Activated CD4-positive, alpha-beta memory T cell treated with anti-CD3 and anti-CD28 coated beads for 36 hours (primary cell): ENCODE measurements at places on chromosomes 4 and X.

DNA sequence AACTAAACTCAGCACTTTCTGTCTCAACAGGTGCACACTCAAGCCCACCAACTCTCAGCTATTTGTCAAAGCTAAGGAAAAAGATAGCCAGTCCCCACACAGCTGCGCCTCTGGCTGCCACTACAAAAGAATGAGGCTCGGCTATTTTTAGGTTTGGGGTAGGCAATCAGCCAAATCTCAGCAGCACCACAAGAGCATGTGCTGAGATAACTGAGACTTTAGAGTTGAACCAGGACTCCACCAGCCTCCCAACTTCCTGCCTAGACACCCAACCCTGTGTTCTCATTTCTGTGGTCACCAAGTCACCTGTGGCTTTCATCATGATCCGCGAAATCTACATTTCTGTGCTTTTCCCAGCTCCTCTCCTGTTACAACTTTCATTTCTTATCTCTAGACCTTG lies 28.0 kb downstream of the DMD start:
- DNase-seq = no peak

DNA sequence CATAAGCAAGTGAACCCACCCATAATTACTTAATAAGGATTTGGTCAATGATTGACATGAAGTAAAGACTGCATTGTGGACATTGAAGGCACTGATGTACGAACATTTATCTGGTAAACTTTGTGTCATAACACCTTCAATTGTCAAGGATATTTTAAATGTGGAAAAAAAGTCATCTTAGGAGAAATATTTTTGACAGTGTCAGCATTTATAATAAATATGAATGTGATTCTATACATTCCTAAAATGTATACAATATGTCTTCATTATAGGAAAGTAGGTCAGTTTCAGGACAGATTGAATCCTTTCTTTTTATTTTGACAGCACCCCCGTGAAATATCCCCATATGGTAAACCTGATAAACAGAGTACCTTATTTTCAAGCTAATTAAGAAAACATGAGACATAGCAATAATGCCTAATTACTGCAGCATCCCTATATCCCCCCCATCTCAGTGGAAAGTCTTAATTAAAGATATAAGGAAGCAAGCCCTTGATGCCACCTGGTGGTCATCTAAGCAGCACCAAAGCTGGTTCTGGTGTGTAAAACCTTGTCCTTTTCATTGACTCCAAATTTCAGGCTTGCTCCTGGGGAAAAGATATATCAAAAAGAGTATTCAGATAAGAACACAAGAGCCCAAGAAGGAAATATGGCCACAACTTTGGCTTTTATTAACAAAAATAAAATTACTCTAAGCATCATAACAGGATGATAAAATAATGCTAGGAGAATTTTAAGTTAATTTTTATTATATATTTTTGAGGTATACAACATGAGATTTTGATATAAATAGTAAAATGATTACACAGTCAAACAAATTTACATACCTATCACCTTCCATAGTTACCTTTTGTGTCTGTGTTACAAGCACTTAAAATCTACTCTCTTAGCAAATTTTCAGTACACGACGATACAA lies 379.7 kb downstream of the TLL1 start:
- no peak for DNase-seq

- no peak for DNase-seq
Measured at GRCh38 chr4:94338681-94339351, 3.8 kb downstream of the HPGDS start.

- DNase-seq = no peak
Measured at GRCh38 chr4:77073106-77073809, 2.5 kb downstream of the CCNI start.

DNA sequence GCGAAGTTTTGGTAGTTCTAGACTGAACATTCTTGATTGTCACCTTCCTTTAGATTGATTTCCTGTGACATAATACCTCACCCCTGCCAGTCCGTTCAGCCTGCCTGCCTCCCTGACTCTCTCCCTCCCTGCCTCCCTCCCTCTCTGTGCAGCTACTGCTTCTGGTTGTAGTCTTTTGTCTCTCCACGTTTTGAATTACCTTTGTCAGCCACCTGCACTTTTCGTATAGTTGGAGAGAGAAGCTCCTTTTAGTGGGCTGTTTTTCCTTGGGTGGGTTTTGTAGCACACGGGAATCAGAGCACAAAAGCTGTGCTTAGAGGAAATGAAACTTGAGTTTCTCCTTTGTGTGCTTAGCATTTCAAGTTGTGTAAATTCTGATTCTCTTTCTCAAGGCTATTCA lies 32.6 kb upstream of the MSMO1 start:
- peak; percentile 20 for DNase-seq

GRCh38 chr4:39514888-39515401 lies 12.3 kb downstream of the UGDH start:
- DNase-seq = no peak

- peak; percentile 19 for DNase-seq
Measured at GRCh38 chr4:6582889-6583490, 8.0 kb downstream of the MAN2B2 start.

DNA sequence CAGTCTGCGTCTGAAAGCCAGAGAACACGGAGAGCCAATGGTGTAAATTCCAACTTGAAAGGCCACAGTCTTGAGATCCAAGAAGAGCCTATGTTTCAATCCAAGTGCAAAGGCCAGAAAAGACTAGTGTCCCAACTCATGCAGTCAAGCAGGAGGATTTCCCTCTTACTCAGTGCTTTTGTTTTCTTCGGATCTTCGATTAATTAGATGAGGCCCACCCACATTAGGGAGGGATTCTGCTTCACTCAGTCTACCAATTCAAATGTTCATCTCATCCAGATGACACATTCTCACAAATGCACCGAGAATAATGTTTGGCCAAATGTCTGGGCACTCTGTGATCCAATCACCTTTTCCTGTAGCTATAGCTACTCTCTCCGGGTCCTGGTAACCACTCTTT lies 91.5 kb upstream of the S100G start:
- DNase-seq = no peak

DNA sequence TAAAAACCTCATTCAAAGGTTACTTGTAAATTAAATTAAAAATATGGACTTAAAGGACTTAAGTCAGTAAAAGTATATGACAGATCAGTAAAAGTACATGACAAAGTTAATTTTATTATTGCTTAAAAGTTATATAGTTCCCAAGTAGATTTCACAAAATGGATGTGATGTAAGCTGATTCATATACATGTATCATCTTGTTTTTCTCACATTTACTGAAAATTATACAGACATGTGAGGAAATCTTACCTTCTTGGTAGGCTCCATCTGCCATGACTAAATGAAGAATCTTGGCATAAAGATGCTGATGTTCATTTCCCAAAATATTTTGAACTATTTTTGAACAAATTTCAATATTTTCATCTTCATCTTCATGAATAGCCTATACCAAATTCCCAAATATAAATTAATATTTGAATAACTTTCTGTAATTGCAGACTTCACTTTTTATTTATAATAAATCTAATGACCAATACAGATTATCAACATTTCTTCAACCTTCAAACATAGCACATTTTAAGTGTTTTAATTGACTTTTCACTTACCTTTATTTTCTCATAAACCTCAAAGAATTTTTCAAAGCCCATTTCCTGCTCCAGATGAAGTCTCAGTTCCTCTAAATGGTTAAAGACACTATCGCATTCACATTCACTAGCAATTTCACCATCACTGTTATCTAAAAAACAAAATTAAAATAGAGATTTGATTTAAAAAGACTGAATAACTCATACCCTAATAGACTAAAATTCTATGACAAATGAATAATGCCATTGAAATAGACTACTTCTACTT lies 129.4 kb upstream of the SH3RF1 start:
- DNase-seq = no peak

DNA sequence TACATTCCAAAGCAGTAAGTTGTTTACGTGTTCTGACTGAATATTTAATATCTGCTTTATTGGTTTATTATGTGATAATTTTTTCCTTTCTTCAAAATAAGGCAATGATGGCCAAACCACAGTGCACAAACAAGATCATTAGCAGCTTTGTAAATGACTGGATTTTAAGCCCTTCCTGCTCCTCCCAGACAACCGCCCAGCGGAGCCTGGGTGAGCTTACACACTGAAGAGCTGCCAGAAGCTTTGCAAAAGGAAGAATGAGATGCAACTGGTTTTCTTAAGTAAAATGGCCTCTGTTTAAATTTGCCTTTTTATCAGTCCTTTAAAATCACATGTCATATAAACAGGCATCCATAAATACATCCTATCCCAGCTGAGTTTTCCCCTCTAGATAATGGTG lies 52.2 kb downstream of the SPARCL1 start:
- DNase-seq = no peak

DNA sequence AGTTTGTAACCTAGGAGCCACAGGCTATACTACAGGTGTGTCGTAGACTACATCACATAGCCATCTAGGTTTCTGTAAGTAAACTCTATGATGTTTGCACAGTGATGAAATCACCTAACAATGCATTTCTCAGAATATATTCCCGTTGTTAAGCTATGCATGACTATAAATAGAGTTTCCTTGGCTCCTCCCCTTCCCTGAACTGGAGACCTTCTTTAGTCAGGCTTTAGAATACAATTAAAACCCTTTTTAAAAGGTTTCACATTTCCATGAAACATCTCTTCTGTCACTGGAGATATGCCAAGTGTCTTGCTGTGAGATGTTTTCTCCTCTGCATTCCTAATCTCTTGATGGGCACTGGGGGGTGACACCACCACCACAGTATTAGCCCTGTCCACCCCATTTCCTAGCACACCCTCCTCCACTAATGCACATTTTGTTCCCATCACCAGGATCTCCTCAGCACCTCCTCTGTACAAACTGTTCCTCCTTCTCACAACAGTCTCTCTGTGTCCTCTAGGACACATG lies 334.6 kb upstream of the CPEB2 start:
- DNase-seq = no peak

GRCh38 chrX:116961872-116962582 lies 499.3 kb upstream of the CT83 start:
- no peak for DNase-seq

- no peak for DNase-seq
Measured at GRCh38 chrX:112968351-112969133, 127.9 kb upstream of the AMOT start.

DNA sequence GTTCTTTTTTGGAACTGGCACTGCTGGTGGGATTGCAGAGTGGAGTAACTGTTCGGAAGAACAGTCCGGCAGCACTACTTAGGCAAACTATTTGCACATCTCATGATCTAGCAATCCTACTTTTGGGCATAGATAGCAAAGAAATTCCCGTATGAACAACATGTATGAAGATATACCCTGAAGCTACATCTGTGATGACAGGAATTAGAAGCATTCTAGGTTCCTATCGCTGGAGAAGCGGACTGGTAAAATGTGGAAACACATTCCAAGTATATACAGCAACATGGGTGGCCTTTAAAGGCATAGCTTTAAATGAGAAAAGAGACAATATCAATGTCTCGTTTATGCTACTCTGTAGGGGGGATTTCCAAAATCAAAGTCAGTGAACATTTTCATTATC lies 3.1 kb downstream of the DCAF16 start:
- no peak for DNase-seq

DNA sequence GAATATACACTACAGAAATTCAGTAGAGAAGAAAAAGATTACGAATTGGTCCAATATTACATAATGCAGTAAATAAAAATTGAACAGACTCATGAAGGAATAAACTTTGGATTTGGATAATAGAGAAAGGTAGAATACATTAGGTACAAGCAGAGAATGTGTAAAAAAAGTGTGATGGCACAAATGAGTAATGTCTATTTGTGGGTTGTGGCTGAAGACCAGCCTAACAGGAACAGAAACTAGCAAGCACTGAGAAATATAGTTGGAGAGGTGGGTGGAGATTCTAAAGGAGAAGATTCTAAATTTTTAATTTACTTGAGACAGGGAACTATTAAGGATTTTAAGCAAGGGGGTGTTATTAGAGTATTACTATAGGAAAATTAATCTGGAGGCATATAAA lies 15.2 kb upstream of the CLOCK start:
- DNase-seq = no peak

GRCh38 chr4:128358231-128358912 lies 70.8 kb upstream of the PGRMC2 start:
- DNase-seq = no peak

- DNase-seq = no peak
Measured at GRCh38 chrX:153648358-153649177, 1.6 kb downstream of the DUSP9 start.

GRCh38 chr4:94508296-94508695 lies 56.6 kb downstream of the PDLIM5 start:
- DNase-seq = no peak

GRCh38 chr4:126354784-126355183 lies 1040.0 kb downstream of the FAT4 start:
- no peak for DNase-seq

DNA sequence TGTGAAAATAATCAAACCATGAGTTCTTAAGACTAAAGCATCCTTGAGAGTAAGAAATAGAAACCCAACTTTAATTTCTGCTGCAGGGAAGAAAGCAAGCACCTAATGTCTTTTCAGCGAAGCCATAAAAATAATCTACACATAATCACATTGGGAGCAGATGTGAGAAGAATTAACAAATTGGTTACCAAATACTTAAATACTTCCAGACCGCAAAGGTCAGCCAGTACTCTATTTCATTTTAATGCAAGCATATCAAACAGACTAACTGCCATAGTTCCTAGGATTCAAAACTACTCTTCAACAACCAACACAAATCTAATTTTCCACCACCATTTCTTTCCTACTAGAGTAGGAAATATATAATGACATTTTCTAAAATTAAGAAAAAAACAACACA lies 144.8 kb upstream of the SLIT2 start:
- no peak for DNase-seq

GRCh38 chrX:111736571-111736970 lies 55.6 kb downstream of the ALG13 start:
- DNase-seq = no peak

- DNase-seq = no peak
Measured at GRCh38 chrX:118420462-118420861, 74.6 kb downstream of the WDR44 start.

DNA sequence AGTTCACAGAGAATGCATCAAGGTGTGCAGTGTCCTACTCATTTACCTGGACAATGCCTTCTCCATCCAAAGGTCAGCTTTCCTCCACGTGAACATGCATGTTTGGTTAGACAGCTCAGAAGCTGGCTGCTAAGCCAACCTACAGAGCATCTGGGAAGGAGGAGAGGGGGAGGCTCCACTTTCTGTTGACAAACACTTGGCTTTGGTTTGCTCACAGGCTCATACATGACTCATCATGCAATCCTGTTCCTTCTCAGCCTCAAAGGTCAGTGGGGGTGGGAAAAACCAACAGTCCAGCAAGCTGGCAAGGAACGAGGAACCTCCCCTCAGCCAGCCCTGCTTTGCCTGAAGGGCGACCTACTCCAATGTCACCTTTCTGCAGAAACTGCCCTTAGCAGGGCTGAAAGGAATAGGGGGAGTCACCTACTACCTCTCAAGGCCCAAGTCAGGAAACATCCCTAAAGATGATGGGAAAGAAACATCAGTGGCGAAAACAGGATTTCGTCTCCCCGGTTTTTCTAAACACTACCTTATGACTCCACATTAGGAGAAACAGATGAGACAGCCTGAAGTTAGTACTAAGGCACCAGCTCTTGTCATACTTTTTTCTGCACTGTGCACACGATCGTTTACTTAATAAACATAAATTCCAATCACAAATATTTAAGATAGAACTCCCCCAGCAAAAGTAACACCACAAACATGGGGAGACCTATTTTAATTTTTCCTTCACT lies 37.9 kb downstream of the RELL1 start:
- DNase-seq = no peak

- DNase-seq = no peak
Measured at GRCh38 chr4:186724864-186725468, 1.3 kb upstream of the FAT1 start.
